Right forelimb (tissue), 1 donor: ENCODE measurements at places on chromosomes 6 and 20.
A peak's percentile ranks its signal among the peaks of the same experiment; 100 is the strongest.

DNA sequence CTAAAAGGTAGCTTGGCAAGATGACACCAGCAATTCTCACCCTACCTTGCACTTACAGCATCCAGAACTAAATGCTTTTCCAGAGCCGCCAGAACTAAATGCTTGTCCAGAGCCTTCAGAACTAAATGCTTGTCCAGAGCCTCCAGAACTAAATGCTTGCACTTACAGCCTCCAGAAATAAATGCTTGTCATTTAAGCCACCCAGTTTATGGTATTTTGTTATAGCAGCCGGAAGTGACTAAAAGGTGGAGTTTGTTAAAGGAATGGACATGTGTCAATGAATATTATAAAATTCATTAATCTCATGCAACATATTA is 133.5 kb downstream of the GPX5 start:
- DNase-seq: no peak

DNA sequence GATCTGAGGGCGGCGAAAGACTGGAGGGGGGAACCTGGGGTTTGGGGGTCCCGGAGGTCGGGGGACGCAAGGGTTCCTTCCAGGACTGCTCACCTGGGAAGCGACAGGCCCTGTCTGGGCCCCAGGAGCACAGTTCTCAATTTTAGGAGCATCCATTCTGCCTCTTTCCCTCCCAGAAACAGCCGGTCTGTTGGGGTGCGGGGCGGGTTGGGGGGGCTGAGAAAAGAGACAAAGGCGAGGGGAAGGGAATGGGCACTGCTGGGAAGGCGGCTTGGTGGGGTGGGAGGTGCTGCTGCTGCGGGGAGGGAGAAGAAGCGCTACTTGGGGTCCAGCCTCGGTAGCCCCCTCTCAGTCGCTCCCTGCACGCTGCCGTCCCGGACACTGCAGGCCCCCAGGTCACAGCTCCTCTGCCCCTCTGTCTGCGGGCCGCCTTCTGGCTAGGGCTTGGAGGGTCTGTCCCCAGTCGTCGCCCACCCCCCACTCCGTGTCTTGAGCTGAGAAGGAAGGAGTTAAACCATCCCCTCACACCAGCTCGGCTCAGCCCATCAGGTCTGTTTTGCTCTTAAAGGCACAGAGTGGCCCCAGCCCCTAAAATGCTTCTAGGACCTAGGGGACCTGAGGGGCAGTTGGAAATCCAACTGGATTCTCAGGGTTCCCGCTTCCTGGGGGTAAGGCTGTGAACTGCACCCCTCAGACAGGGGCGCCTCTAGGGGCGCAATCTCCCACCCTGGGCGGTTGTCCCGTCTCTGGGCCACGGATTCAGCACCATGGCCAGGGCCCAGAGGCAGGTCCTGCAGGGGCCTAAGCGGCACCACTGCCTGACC is 690 bp downstream of the GDAP1L1 start:
- peak; percentile 67 for DNase-seq

DNA sequence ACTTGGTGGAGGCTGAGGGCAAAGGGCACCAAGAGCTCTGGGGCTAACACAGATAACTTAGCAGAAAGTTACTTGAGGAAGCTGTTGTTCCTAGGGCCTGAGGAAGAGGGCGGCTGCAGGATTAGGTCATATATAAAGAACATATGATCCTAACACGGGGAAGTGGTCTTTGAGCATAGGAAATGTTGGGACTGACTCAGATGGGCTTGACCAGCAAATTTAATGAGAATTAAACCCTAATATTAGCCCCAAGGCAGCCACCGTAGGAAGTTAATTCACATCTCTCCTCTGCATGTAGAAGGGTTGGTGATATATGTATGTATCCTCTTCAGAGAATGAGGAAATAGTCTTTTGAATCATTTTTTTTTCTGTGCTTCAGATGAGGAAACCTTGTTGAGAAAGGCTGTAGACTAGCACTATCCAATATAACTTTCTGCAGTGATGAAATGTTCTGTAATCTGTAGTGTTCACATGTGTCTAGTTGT is 9.2 kb upstream of the ZBTB9 start:
- DNase-seq: no peak

GRCh38 chr6:152952866-152953509 is 29.9 kb downstream of the FBXO5 start:
- DNase-seq: no peak

DNA sequence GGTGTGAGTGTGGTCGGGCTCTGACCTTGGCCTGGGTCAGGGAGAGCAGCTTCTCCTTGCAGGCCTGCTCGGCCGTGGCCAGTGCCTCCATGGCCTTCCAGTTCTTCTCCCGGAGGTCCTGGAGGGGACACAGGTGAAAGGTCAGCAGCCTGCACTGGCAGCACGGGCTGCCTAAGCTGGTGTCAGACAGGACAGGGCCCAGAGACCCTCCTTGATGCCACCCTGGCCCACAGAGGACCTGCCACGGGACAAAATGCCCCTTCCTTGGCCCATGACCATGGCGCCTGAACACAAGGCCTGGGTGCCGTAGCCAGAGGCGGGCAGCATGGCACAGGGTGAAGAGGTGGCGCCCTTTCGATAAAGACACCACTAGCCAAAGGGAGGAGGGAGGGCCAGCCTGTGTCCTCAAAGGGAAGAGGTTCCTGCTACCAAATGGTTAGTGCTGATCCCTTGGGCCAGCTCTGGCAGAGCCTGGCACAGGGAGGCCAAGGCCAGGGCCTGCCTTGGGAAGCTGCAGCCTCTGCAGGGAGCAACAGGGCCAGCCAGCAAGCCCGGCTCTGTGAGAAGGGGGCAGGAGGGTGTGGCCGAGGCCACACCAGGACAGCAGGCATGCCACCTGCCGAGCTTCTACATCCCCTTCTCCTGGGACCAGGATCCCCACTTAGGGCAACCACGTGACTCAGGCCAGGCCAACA is 54.8 kb downstream of the DSTN start:
- no peak for DNase-seq

- no peak for DNase-seq
Measured at GRCh38 chr6:38033442-38033982, 214.0 kb downstream of the ZFAND3 start.

- DNase-seq: no peak
Measured at GRCh38 chr6:128139519-128139918, 238.7 kb upstream of the THEMIS start.

DNA sequence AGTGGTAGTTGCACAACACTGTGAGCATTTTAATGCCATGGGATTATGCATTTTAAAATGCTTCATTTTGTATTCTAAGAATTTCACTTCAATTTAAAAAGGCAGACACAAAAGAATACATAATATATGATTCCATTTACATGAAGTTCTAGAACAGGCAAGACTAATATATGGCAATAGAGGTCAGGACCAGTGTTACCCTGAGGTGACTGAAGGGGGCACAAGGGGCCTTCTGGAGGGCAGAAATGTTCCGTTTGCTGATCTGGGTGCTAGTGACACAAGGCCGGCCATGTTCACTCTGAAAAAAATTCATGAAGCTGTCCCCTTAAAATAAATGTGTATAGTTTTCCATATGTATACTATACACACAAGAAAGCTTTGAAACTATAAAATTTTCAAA is 28.5 kb downstream of the TASP1 start:
- no peak for DNase-seq

- no peak for DNase-seq
Measured at GRCh38 chr6:150741633-150742200, 123.8 kb upstream of the MTHFD1L start.

- DNase-seq: no peak
Measured at GRCh38 chr6:38861926-38862401, 146.9 kb downstream of the DNAH8 start.

DNA sequence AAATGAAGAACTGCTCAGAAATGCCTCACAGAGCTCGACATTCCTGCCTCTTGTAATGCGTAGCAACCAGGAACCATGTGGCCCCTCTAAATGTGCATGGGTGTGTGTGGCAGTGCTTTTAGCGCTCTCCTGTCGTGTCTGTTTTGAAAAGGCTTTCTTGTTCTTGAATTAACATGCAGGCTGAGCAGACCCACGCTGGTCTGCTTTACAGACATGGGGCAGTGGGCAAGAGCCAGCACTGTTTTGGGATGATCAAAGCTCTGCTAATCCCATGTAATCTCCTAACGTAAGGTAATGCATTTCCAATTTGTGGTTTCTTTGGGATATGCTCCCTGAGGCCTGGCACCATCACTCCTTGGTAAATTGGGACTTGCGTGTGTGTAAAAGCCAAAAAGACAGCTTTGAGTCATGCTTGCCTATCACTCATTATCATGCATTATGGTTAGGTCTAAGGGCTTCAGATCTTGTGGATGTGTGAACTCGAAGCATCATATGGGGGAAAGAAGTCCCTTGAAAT is 11.8 kb downstream of the RIPOR2 start:
- DNase-seq: no peak

DNA sequence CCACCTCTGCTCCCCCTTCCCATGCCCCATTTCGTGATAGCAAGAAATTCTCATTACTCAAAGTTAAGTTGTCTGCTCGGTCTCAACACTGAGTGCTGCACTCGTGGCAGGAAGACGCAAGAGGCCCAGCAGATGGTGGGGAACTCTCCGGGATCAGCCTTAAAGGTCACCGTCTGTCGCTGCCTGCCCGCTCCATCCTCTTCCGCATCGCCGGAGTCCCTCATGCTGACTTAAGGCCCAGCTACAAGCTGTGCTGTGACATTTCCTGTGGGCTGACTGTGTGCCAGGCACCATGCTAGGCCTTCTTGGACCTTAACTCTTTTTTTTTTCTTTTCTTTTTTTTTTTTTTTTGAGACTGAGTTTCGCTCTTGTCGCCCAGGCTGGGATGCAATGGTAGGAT is 17.8 kb downstream of the GRM4 start:
- DNase-seq: no peak

DNA sequence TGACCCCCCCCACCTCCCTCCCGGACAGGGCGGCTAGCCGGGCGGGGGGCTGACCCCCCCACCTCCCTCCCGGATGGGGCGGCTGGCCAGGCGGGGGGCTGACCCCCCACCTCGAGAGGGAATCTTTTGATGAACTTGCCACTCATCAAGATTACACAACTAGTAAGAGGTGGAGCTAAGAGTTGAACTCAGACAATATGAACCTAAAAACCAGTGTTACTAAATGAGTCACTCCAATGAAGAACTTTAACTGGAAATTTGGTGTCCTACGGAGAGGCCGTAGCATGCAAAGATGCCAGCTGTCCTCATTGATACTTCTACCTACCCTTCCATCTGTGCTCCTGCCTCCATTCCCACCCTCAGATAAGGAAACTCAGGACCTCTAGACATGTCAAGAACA is 42.8 kb downstream of the PFDN4 start:
- DNase-seq: no peak

GRCh38 chr6:161546632-161547031 is 272.8 kb upstream of the AGPAT4 start:
- no peak for DNase-seq

GRCh38 chr20:1830240-1830639 is 65.0 kb upstream of the SIRPA start:
- no peak for DNase-seq

- no peak for DNase-seq
Measured at GRCh38 chr20:34254979-34255378, 13.8 kb downstream of the ASIP start.

GRCh38 chr6:65719101-65719500 is 12.1 kb upstream of the EYS start:
- DNase-seq: no peak

GRCh38 chr6:117918454-117918853 is 11.4 kb downstream of the SLC35F1 start:
- no peak for DNase-seq

DNA sequence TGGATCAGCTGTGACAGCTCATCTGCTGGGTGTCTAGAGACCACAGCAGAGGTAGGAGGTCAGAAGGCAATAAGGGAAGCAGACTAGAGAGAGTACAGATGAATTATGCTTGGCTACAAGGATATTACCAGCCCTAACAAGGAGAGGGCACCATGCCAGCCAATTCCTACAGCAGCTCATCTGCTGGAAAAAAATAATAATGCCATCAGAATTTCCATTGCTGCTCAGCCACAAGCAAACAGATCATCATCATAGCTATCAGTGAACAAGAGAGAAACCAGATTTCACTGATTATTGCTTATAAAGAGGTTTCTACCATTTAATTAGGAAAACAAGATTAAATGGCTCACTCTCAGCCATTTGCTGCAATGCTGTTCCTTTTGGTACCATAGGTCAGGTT is 66.5 kb downstream of the PSMG4 start:
- DNase-seq: no peak

GRCh38 chr6:136658711-136659110 is 108.5 kb upstream of the MAP7 start:
- no peak for DNase-seq

- no peak for DNase-seq
Measured at GRCh38 chr6:38012573-38012972, 193.0 kb downstream of the ZFAND3 start.

DNA sequence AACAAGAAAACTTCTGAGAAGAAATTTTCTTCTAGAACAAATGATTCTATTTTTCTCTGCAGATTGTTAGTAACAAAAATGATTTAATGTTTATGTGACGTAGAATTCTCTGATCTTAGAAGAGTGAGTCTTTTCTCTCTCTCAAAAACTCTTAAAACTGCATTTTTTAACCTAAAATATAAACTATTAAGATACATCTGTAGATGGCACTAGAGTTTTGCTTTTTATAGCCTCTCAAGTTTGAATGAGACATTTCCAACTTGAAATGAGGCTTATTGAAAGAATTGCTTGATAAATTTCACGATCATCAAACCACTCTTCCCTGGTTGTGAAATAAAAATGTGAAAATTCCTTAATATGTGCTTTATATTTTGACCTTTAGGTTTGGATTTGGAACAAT is 53.8 kb downstream of the PHF3 start:
- no peak for DNase-seq

GRCh38 chr20:14595051-14595450 is 257.6 kb upstream of the FLRT3 start:
- no peak for DNase-seq

GRCh38 chr6:113089056-113089455 is 741.9 kb downstream of the RFPL4B start:
- no peak for DNase-seq

GRCh38 chr6:90068264-90068663 is 174.0 kb downstream of the GJA10 start:
- no peak for DNase-seq

GRCh38 chr6:31446481-31446880 is 43.1 kb downstream of the MICA start:
- DNase-seq: no peak

- no peak for DNase-seq
Measured at GRCh38 chr6:126657561-126658175, 317.8 kb downstream of the CENPW start.
